ENCODE measurements at places on chromosomes 13 and 19.

- no peak for DNase-seq
Observed at GRCh38 chr13:44759384-44760360, 183.5 kb upstream of the TSC22D1 start.

- DNase-seq: no peak
Observed at GRCh38 chr13:98869408-98870090, 108.3 kb downstream of the DOCK9 start.

GRCh38 chr19:47819858-47820257 is 1.9 kb upstream of the CRX start:
- DNase-seq: no peak

- DNase-seq: no peak
Observed at GRCh38 chr13:33028620-33029019, 12.4 kb downstream of the KL start.

DNA sequence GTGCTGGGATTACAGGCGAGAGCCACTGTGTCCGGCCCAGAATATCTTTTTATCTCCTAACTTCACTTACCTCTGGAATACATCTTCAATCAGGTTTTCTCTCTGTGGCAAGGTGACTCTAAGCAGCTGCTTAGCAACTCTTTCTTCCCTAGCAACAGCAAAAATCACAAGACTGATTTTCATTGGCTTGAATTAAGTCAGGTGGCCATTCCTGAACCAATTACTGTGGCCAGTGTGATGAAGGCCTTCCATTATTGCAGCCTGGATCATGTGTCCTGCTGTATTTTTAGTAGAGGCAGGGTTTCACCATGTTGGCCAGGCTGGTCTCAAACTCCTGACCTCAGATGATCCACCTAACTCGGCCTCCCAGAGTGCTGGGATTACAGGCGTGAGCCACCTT is 9.0 kb upstream of the LTBP4 start:
- DNase-seq: no peak

GRCh38 chr13:94333131-94333820 is 146.2 kb downstream of the DCT start:
- DNase-seq: no peak

- no peak for DNase-seq
Observed at GRCh38 chr13:99998261-99998660, 16.7 kb downstream of the ZIC2 start.

DNA sequence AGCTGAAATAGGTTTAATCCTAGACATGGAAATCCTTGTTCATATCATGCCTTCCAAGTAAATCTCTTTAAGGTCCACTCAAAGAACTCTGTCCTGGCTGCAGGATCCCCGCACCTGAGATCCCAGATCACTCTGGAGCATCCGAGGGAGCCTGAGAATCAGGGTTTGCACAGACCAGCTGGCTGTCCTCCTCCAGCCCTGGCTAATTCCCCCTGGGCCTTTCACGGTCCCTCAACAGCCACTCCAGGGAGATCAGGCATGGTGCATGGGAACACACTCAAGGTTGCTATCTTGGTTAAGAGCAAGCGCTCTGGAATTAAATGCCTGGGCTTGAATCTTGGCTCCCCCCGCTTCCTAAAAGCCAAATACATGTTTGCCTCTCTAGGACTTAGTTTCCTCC is 130.8 kb downstream of the IRS2 start:
- no peak for DNase-seq

DNA sequence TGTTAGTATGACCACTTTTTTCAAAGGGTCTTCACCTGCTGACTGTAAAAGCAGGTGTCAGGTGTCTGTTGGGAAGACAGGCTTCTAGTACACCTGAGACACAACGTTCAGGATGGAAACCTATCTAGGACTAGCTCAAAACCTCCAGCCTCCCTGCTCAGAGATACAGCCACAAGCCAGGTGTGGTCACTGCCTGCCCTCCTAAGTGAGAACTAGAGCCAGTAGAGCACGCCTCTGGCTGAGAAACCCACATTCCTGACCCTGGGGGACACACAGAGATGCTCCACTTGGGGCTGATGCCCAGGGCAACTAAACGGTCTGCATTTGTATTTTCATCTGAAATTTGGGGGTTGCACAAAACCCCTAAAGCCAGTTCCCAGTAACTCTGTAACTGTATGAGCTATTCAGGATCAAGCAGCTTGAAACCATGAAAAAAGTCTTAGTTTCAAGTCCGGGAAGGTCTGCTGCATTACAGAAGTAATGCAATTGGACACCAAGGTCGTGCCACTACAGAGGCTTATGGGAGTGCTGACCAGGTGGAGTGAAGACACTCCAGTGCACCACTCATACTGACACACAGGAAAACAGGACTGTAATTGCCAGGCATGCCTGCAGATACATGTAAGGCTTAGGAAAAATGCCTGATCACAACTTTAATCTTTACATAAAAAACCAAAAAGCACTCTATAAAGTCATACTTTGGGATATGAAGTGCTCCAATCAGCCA is 27.8 kb downstream of the ANKRD10 start:
- no peak for DNase-seq

DNA sequence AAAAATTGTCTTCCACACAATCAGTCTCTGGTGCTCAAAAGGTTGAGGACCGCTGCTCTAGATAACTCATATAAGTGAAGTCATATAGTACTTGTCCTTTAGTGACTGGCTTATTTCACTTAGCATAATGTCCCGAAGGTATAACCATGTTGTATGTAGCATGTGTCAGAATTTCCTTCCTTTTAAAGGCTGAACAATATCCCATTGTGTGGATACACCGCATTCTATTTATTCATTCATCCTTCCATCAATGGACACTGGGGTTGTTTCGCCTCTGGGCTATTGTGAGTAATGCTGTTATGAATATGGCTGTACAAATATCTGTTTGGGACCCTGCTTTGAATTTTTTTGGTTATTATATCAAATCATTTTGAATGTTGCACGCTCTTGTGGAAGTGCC is 4.6 kb upstream of the LYPD5 start:
- no peak for DNase-seq

- DNase-seq: no peak
Observed at GRCh38 chr19:10987571-10988297, 26.9 kb downstream of the SMARCA4 start.

DNA sequence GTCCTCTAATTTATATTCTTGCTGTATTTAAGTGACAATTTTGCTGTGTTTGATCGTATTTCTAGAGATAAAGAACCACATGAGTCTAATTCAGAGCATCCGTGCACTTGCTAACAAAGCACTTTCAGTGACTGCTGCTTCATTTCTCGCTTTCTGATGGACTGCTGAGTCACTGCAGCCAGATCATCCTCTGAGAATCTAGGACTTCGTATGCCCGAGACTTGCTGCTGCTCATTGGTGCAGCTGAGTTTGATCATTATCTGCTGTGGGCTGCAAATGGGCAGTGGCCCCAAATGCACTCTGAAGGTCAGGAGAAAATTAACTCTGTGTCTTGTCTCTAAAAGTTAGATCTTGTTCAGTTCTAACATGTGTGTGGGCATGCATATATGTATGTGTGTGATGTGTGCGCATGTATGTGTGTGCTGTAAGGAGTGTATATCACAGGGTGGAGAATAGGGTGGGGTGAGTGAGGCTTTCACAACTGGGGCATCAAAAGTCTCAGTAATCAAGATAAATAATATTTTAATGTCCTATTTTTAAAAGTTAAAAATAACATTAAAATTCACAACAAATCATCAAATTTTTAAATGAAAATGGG is 342.6 kb downstream of the MTUS2 start:
- DNase-seq: no peak

DNA sequence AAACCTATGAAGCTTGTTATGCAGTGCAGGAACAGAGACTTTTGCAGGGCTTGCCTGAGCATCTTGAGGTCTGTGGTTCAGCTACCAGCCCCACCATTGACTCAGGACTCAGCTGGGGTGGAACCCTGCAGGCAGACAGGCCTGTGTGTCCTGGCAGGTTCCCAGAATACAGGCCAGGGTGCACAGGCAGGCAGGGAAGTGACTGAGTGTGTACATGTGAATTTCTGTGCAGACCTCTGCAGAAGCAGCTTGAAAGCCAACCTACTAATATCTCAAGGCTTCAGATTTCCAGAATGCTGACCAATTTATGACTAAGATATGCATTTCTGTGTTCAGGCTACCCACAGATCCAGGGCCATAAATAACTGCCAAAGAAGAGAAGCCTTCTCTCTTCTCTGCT is 254.4 kb downstream of the DLEU7 start:
- DNase-seq: no peak

GRCh38 chr13:90156390-90156789 is 1191.1 kb upstream of the MIR17HG start:
- no peak for DNase-seq

GRCh38 chr19:44588771-44589112 is 24.6 kb upstream of the IGSF23 start:
- DNase-seq: no peak

GRCh38 chr13:50387051-50387581 is 371.9 kb downstream of the KCNRG start:
- peak; percentile 7 for DNase-seq

- DNase-seq: no peak
Observed at GRCh38 chr19:55042344-55042678, 4.2 kb upstream of the GP6 start.

GRCh38 chr13:35765366-35765765 is 288.9 kb upstream of the MAB21L1 start:
- no peak for DNase-seq

DNA sequence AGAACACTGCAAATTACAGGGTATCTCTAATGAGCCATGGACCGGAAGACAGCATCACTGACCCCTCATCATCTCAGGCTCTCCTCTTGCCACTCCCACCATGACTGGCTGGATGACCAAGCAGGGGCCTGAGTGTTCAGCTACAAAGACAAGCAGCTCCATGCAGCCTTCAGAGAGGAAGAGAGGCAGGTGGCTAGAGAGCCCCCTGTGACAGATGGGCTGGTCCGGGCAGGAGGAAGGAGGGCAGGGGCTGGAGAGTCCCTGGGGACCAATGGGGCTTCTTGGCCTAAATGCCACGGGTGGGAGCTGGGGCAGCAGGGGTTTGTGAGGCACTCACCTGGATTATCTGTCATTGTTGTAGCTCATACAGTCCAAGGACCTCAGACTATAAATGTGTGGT is 12.8 kb upstream of the RASA3 start:
- DNase-seq: no peak

- no peak for DNase-seq
Observed at GRCh38 chr19:29521291-29522075, 4.3 kb upstream of the VSTM2B start.

- DNase-seq: no peak
Observed at GRCh38 chr13:39967199-39967959, 311.9 kb downstream of the COG6 start.

DNA sequence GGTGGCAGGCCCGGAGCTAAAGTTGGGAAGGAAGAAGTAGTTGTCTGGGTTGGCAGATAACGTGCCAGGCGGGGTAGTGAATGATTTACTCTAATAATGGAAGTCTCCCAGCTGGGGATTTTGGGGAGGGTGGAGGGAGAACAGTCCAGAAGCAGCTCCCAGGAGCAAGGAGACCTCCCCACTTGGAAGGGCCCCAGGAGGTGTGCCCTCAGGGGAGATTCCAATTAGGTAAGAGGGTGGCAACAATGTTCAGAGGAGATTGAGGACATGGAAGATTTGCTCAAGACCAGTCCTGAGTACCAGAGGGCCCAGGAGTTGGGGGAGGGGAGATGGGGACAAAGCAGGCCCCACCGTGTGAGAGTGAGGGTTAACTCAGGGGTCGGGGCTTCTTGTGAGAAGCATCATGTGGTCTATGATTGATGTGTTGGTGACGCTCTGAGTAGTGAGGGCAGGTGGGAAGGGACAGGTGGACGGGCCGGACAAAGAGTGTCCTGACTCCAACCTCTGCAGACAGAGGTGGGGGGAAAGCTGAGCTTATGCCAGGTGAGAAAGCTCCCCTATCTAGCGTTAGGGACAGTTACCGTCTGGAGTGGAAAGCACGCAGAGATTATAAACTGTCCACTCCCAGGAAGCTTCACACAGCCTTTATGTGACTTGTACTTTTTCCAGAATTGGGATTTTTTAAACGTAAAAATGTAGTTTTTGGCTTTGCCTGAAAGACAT is 3.5 kb downstream of the SPINT2 start:
- DNase-seq: no peak

DNA sequence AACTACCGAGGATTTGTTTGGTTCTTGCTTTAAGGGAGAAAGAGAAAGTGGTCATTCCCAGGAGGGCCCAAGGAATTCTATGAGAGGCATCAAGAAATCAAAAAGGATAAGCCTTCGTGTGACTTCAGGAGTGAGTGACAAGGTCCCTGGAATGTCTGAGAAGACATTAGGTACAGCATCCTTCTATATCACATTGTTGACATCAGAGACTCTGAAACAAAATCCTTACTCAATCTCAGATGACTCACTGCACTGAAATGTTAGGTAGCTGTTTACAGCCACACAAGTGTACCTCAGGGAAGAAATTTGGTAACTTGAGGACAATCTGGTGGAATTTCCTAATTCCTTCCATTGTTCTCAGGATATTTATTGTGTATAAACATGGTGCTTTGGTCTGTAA is 7.9 kb upstream of the LGALS14 start:
- no peak for DNase-seq

GRCh38 chr19:5683177-5683886 is 2.5 kb downstream of the HSD11B1L start:
- DNase-seq: no peak

GRCh38 chr13:79740991-79741390 is 260.0 kb downstream of the NDFIP2 start:
- DNase-seq: no peak

- no peak for DNase-seq
Observed at GRCh38 chr13:39073983-39074382, 35.7 kb downstream of the NHLRC3 start.

- DNase-seq: no peak
Observed at GRCh38 chr19:41478875-41479756, 36.2 kb downstream of the ERICH4 start.

- DNase-seq: peak; percentile 66
Observed at GRCh38 chr19:41785653-41786052, 10.7 kb upstream of the CEACAM3 start.

DNA sequence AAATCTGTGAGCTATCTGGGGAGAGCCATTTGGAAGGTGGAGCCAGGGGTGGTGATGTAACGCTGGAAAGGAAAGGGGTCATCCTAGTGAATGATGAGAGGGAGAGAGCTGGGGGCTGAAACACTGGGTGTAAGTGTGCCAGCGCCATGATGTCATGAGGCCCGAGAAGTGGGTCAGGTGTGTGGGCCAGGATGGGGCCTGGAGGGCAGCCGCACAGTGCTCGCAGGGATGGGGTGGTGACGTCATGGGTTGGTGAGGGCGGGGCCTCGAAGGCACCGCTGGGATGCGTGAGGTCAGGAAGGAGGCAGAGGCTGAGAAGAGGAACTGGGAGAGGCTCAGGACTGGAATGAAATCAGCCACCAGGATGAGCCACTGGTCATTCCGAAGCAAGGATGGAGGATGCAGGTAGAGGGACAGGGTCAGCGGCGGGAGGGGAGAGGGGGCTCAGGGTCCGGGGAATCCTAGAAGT is 4.4 kb downstream of the CCDC61 start:
- no peak for DNase-seq
